ENCODE measurements at places on chromosomes 3 and 15.

DNA sequence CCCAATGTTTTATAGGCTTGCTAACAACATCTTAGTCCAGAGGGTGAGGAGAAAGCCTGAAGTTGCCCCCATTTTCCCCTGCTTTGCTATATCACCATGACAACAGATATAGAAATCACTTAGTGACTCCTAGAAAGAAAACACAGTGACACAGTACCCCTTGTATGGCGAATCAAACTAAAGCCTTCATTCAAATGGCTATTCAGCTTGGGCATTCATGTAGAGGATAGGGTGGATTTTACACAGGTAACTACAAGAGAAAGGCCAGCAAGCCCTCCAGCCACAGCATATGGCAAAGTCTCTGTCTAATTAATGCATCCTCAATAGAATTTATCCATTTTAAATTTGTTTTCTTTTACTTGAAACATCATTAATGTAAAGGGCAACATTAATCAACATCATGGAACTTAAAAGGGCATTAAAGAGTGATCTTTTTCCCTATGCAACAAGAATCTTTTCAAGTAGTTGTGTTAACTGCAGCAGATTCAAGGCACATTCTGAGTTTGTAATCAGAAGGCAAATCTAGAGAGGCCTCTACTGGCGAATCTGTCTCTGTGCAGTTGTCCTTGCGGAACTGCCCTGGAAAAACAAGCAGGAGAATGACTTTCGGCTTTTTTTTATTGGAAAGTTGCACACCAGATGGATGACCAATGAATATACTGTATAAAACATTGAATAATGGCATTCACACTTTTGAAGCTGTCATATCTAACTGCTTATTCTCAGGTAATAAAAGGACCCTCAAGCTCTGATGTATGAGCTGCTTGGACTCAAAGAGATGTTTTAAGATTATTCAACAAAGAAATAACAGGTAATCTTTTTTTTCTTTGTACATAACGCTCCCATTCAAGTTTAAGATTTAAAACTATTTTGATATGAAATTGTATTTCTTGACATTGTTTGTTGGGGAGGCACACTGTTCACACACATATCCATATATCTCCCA lies 621.7 kb upstream of the AGTR1 start:
- no peak for DNase-seq

DNA sequence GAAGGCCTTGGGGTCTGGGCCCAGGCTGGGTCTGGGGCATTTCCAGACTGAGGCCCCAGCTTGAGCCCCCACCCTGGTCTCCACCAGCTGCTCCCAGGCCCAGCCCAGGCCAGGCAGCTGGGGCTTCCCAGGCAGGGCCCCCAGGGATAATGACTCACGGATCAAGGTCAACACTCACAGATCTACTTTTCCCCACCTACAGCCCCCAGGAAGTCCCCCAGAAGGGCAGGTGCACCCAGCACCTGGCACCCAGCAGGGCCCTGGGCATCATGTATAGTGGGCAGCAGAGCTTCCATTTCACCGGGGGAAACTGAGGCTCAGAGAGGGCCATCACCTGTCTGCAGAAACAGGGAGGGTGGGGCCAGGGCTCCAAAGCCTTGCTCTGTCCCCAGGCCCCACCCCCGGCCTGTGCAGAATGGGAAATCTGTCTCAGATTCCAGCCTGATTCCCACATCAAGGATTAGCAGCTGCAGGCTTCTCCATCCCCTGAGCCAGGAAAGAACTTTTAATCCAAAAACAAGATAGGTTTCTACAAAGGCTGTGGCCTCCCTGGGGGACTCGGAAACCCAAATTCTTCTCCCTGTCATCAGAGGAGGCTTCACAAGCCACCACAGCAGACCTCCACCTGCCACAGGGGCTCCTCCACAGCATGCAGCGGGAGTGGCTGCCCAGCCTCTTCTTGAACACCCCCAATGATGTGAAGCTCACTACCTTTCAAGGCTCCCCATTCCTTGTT lies 49.8 kb downstream of the IQSEC1 start:
- no peak for DNase-seq

DNA sequence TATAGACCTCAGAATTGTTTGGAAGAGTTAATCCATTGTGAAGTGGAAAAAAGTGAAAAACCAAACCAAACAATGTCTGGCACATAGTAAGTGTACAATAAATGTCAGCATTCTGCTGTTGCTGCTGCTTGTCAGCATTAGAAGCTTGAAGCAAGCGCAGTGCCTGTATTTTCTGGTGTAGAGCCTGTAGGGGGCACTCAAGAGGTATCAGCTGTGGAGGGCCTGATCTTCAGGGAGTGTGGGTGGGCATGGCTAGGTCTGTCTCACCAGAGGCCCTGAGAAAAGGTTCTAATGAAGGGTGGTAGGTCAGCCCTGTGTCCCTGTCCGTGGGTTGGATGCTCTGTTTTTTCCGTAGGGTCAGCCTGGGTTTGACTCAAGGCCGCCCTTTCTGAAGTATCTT lies 3.6 kb downstream of the ADAMTSL3 start:
- DNase-seq, result no peak

DNA sequence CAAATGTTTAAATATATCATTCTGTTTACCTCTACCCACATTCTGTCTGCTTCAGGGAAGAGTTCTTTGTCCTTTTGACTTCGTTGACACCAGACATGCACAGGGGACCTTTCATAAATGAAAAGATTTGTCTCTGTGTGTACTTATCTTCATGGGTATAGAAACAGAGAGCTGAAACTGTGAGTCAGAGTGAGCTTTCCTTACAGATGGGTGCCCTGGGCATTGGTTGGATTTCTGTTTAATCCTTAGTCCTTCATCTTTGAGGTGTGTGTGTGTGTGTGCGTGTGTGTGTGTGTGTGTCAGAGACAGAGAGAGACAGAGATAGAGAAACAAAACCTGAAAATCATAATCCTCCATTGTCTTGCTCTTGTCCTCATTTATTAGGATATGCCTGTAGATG lies 517.4 kb downstream of the TUSC7 start:
- DNase-seq, result no peak

DNA sequence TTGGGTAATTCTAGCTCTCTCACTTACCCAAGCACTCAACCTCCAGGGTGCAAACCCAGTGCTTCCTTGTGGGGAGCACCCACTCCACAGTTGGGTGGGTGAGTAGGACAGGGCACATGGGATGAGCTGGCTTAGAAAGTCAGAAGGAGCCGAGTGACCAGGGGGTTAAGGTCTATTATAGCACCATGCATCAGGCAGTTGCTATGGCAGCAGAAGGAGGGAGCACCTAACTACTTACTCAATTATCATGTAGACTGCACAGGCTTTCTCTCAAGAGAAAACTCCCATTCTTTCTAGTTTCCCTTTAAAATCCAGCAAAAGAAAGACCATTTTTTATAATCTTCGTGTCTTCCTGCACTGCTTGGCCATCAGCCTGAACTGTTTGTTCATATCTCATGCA lies 163.0 kb downstream of the OCA2 start:
- no peak for DNase-seq

- DNase-seq, result peak; percentile 8
Observed at GRCh38 chr15:99732751-99733267, 428 bp downstream of the LYSMD4 start.

GRCh38 chr3:139561255-139561817 lies 21.8 kb upstream of the RBP1 start:
- no peak for DNase-seq

DNA sequence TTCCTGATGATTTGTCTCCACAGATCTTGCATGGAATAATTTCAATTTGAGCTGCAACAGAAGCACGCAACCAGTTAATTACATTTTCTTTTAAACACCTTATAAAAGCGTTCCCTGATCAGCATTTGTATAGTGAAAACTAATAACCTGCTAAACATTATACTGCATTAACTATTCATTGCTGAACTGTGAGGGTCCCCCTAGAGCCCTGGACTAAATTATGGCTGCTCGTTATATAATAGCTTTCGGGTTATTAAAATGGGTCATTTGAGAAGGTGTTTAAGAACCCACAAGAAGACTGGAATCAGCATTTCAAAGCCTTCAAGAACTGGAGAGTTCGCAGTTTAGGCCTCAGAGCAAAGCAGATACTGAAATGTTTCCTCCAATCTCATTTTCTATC lies 52.9 kb upstream of the ICE2 start:
- no peak for DNase-seq

DNA sequence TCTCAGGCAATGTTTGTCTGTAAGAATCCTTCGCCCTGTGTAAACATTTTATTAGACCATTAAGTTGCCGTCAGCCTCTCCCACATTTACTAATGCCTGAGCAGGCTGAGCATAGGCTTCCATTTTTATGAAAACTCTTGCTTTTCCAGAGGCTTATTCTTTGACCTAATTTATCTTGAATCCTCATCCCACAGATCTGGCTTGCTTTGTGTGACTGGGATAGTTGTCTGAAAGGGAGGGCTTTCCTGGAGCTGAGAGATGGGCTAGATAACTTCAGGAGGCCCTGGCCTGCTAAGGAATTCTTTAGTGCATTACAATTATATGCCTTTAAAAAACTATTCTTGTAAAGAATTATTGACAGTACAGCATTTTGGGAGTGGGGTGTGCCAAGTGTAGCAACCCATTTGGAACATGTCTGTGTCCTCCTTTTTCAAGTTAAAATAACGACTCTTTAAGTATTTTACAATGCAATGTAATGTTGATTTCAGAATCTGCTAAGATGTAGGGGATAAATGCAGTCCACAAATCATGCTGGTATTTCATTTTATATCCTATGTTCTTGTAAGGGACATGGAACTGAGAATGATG lies 52.4 kb downstream of the EEFSEC start:
- no peak for DNase-seq

DNA sequence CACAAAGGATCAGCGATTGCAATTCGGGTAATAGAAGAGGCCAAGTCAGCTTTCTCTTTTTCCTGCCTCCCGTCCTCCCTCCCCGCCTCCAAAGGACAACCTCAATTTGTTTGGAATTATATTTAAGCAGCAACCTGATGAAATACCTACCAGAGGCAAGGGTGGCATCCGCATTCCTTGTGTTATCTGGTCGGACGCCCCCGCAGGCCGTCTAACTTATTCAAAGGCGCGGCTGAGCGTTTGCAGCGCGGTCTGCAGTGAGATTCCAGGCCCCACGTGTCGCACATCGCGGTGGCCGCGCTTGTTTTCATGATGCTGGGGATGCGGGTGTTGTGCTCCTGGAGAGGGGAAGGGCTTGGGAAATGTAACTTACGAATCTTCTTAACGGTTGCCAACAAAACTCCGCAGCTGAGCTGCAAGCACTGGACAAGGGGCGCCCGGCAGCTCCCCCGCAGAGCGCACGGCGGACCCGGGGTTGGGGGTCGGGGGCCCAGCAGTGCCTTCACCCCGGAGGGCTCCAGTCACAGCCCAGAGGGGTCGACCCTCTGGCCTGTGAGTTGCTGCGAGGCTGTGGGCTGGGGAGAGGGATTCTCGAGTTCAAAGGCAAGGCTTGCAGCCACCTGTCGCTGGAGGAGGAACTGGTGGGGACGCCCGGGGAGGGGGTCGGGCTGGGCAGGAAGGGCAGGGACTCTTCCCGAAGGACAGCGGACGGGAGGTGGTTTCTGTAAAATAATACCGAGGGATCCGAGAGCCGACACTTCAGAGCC lies 20.5 kb upstream of the RGMA start:
- no peak for DNase-seq

DNA sequence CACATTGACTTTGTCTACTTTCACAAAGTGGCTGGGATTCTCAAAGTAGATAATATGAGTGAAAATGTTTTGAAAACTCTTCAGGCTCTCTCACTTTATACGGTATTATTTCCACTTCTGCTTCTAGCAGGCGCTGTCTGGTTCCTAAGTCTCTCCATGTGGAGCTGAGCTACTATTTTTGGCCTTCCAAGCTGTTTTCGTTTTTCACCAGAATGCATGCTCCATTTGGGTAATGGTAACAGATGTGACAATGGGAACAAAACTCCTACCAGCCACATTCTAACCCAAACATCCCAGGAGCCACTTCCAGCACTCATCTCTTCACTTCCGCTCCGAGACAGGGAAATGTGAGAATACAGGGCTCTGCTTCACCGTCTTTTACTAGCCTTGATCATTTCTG lies 586.7 kb downstream of the NTRK3 start:
- no peak for DNase-seq
